Neural cell (in vitro differentiated cells): ENCODE measurements at places on chromosomes 11 and 22. TPM values are rescaled to one million over a fixed set of nuclear protein-coding genes. Genes with fewer than 3 reads are reported as not detected.

Gene VPREB1
- not detected in 2 replicates for polyA plus RNA-seq

Gene CCDC15
- polyA plus RNA-seq: 0.88 and 2.5 TPM in 2 replicates

Gene CARNS1
- not detected in 2 replicates for polyA plus RNA-seq

Gene TMEM132A
- 215 and 280 TPM in 2 replicates for polyA plus RNA-seq

Gene TMPRSS13
- not detected in 2 replicates for polyA plus RNA-seq

Gene ME3
- polyA plus RNA-seq: 2.1 and 3.2 TPM in 2 replicates

Gene CPT1A
- 0.12 and 0.35 TPM in 2 replicates for polyA plus RNA-seq

Gene SLC29A2
- 1.7 and 2.2 TPM in 2 replicates for polyA plus RNA-seq

Gene RASGRP2
- 4.5 and 13.9 TPM in 2 replicates for polyA plus RNA-seq

Gene PGR
- polyA plus RNA-seq: not detected in 2 replicates

Gene LBHD1
- polyA plus RNA-seq: 10.5 and 10.6 TPM in 2 replicates

Gene OR51E2
- polyA plus RNA-seq: not detected in 2 replicates

Gene PACS1
- polyA plus RNA-seq: 12.1 and 14.4 TPM in 2 replicates

Gene OR5B21
- polyA plus RNA-seq: not detected in 2 replicates
